Lung microvascular endothelial cell (primary cell): ENCODE measurements at places on chromosomes 13 and 19.

DNA sequence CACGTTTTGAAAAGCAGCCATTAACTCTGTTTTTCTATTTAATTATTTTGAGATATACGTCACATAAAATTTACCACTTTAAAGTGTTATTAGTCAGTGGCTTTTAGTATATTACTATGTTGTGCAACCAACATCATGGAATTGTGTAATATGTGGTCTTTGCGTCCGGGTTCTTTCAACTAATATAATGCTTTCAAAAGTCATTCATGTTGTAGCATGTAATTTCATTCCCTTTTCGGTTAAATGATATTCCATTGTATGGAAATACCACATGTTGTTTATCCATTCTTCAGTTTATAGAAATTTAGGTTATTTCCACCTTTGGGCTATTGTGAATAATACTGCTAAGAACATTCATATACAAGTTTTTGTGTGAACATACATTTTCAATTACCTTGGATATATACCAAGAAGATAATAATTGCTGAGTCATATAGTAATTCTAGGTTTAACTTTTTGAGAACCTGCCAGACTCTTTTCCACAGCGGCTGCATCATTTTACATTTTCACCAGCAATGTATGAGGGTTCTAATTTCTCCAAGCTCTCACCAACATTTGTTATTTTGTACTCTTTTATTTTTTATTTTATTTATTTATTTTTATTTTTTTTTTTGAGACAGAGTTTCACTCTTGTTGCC is 28.1 kb upstream of the CLDN10 start:
- no peak for DNase-seq

DNA sequence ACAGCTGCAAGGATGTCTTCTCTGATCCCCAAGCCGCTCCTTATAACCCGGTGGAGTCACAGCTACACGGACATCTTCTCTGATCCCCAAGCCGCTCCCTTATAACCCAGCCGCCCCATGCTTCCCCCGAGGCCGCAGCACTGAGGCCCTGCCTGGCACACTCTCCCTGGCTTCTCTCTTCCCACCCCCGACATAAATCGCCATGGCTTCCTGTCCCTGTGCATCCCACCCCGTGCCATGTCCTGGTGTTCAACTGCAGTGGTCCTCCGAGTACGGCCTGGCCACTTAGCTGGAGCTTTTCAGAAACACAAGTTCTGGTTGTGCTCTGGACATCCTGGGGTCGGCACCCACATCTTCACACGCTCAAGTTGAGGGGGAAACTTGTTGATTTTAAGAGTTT is 60.4 kb downstream of the RASA3 start:
- DNase-seq, result no peak

- DNase-seq, result no peak
Observed at GRCh38 chr13:86757236-86757978, 913.8 kb upstream of the SLITRK5 start.

DNA sequence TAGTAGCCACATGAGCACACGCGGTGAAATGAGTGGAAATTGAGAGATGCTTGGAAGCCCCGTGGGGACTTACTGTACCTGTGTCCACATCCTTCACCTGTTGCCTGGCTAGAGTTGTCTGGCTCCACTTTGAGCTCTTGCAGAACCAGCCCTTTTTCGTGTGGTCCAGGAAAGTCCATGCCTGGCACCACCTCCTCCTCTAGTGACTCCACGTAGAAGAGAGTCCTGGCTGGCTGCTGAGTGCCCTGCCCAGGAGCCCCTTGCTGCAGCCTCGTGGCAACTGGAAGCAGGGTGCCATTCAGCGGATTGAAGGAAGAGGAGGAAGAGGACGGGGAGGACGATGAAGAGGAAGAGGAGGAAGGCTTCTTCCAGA is 515 bp upstream of the ATXN8OS start:
- DNase-seq, result no peak

DNA sequence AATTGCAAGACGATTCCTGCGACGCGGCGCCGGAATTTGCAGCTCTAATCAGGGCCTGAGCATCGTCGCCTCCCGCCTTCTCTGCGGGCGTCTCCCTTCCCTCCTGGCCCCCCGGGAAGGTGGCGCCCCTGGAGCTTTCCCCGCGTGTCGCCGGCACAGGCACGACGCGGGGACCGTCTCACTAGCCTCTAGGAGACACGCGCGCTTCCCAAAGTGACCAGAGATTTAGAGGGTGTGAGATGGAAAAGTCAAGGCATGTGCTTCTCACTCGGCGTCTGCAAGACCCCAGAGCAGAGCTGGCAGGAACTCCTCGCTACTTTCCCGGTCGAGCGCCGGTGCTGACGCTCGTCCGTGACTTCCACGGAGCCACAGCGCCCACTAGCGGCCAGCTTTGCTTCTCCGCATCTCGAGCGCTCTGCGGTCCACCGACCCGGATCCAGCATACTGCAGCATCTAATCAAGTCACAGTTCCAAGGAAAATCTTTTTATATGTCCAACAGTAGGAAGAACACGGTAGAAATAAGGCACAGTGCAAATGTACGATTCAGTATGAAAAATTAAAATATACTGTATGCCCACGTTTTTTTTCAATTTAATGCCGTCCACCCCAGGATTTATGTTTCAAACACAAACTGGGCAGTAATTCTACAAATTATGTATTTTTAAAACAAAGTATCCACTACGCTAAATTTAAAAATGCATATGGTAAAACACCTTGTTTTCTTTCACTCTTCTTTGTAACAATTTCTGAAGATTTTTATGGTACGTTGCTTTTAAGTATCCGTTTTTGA is 977 bp upstream of the EFNB2 start:
- peak; percentile 92 for DNase-seq

- peak; percentile 79 for DNase-seq
Observed at GRCh38 chr13:97855570-97856303, 97.7 kb upstream of the IPO5 start.

- DNase-seq, result peak; percentile 21
Observed at GRCh38 chr13:73934215-73934641, 200.0 kb downstream of the KLF12 start.

GRCh38 chr19:1366899-1367870 is 16.5 kb upstream of the NDUFS7 start:
- DNase-seq, result no peak

GRCh38 chr19:40457953-40458596 is 7.5 kb downstream of the BLVRB start:
- no peak for DNase-seq

DNA sequence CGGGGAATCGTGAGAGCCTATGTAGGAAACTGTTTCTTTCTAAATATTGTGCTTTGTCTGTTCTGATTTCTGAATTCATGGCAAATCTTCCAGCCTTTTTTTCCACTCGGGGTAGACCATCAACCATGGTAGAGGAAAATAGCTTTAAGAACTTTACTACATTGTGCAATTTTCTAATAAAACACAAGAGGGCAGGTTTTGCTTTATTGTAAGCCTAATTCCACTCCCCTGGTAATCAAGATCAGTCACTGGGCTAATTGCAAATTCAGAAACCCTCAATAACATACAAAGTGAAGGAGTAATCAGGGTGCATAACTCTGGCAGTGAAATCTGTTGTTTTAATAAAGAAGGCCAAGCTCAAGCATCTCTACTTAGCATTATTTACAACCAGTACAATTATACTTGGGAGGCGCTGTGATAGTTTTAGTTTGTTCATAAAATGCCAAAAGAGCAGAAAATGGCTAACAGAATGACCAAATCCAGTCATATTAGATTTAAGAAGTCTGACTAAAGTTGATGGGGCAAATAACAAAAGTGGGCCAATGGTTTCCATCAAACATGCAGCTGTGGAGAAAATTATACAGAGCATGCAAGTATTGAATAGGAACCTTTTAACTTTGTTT is 43.8 kb downstream of the DCT start:
- DNase-seq, result peak; percentile 54

- DNase-seq, result no peak
Observed at GRCh38 chr19:12859546-12859945, 21.2 kb downstream of the MAST1 start.

DNA sequence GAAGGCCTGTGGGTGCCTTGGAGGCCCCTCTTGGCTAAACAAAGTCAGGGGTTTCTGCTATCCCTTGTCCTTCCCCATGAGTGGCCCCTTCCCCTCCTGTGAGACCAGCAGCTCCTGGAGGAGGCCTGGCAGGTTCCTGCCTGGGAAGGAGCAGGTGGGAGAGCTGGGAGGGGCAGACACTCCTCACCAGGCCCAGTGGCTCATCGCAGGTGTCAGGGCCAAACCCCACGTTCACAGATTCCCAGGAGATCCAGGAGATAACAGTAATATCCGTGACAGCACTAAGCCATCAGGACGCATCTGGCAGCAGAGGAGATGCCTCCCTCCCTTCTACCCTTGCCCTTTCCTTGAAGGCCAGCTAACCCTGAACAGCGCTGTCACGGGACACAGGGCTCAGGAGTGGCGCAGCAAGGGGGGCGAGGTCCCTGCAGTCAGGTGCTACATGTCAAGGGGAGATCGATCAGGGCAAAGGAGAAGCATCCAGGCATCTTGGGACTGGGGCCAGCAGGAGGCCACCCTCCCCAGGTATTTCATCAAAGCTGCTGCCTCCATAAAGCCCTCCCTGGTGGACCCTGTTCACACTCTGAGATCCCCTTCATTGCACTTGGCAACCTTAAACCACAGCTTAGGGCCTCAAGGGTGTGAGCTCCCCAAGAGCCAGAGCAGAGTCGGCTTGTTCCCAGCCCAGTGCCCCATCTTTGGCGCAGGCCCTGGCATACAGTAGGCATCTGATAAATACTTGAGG is 4.8 kb downstream of the CEBPA start:
- no peak for DNase-seq

DNA sequence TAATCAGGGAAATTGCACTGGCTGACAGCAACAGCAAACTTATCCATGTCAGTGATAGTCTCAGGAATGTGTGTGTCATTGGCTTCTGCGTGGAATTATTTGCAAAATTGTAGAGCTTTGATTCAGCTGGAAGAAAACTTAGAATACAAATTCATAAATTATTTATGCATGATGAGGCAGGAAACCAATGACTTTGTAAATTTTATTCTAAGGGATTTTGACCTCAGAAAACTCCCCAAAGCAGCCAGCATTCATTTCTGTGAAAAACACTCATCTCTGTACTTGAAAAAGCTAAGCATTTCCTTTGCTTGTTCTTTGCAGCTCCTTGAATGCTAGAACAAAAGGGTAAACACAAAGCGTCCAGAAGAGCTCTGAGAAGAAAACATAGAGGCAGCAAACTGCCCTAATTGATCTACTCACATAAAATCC is 162.4 kb downstream of the DCT start:
- peak; percentile 35 for DNase-seq

- DNase-seq, result peak; percentile 47
Observed at GRCh38 chr19:3146677-3147100, 10.9 kb downstream of the GNA15 start.

DNA sequence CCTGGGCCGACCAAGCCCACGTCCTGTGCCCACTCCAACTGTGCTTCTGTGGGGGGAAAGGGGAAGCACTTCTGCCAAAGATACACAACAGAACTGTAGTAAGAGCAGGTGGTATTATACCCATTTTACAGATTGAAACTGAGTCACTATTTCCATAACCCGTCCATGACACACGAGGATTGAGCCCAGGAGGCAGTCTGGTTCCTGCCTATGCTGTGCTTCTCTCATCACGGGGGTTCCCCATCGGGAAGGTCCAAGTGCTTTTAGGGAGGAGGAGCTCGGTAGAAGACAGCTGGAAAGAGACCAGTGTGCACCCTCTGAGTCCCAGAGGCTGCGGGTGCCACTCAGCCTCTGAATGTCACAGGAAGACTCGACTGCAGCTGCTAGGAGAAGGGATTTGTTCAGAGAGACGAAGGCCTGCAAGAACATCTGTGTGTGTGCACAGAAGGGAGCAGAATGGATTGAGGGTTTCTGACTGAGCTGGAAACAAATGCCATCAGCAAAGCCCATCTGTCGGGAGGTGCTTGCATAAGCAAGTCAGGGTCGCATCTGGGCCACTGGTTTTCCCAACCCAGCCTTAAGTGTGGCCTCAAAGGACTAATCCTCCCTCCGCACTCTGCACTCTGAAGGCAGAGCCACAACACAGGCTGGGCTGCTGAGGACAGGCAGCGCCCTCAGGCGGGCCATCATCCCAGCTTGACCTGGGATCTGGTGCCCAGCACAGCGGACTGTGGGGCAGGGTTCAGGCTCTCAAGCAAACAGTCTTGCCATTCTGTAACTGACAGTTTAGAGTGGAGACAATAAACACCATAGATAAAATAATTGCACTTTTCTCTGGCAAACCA is 150.0 kb downstream of the DPF1 start:
- no peak for DNase-seq

DNA sequence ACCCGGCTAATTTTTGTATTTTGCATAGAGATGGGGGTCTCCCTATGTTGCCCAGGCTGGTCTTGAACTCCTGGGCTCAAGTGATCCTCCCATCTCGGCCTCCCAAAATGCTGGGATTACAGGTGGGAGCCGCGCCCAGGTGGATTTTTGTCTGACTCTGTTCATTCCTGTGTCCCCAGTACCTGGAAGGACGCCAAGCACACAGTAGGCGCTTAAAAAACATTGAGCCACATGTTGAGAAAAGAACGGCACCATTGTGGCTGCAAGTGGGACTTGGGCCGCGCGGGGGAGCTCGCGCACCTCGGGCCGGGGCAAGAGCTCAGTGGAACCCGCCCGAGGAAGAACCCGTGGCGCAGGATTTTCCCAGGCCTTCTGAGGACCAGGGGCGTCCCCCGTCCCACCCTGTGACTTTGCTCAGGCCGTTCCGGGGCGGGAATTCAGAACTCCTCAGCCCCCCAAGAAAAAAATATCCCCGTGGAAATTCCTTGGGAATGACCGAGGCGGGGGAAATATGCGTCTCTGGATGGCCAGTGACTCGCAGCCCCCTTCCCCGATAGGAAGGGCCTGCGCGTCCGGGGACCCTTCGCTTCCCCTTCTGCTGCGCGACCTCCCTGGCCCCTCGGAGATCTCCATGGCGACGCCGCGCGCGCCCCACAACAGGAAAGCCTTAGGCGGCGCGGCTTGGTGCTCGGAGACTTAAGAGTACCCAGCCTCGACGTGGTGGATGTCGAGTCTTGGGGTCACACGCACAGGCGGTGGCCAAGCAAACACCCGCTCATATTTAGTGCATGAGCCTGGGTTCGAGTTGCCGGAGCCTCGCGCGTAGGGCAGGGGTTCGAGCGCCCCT is 1.4 kb upstream of the ICAM1 start:
- peak; percentile 85 for DNase-seq

DNA sequence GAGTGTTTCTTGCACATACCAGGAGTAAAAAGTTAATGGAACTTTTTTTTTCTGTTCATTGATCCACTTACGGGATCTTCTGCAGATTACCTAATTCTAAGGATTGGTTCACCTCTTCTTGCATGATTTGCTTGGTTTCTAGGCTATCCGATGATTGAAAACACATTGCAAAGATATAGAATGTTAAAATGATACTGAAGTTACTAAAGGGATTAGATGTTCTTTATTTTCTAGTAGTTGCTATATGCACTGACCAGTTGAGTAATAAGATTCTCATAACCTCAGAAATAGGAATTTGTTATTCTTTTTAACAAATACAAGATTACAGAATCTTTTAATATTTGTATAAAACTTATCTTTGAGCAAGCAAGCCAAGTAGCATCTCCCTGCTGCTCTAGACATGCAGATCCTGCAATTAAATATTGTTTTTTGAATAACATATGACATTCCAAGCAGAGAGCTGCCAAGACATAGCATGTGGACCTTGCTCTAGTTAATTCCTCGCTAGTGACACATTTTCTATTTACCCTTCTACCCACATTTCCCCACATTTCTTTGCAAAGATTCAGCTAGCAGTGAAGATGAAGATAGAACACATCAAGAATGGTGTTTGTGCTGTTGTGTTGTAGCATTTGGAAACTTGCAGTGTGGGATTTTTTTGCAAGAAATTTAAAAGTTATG is 51.7 kb upstream of the RNF113B start:
- no peak for DNase-seq
